ENCODE measurements at places on chromosomes 2 and 18. TPM values are rescaled to one million over a fixed set of nuclear protein-coding genes. Genes with fewer than 3 reads are reported as not detected.

The PLGLB1 gene
- not detected for total RNA-seq

GRCh38 chr2:198782734-198783133 lies 675.0 kb downstream of the SATB2 start:
- no peak for DNase-seq

The MYL12A gene
- total RNA-seq, result 495 TPM

The SLC11A1 gene
- 17.9 TPM for total RNA-seq

- DNase-seq, result no peak
Measured at GRCh38 chr2:98884658-98885057, 51.4 kb downstream of the CRACDL start.

The TMEM87B gene
- total RNA-seq, result 38.3 TPM

The RAB6C gene
- 3.2 TPM for total RNA-seq

The NYAP2 gene
- total RNA-seq, result not detected

GRCh38 chr18:48095726-48096125 lies 165.3 kb upstream of the SMAD2 start:
- DNase-seq, result no peak

Data from breast epithelium (tissue), 4 donors.